ENCODE measurements at places on chromosomes 6 and 20.

GRCh38 chr6:131172222-131172621, 37.0 kb downstream of the AKAP7 start:
- no peak for DNase-seq

- no peak for DNase-seq
Observed at GRCh38 chr6:128389820-128390534, 130.4 kb downstream of the PTPRK start.

DNA sequence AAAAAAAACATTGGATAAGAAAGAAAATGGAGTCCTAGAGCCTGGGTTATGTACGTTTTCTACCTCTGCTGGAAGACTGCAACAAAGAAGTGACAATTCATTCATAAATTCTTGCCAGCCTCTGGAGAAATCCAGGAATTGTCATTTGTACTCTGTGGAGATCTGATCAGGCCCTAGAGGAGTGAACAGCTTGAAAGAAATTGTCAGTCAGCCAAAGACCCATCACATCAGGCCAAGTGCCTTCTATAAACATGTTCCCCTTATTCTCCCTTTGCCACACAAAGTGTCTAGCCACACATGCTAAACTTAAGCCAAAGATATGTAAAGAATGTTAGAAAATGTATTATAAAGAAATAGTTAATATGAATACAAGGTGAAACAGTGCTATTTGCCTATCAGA, 152.4 kb downstream of the ADAT2 start:
- DNase-seq: no peak

DNA sequence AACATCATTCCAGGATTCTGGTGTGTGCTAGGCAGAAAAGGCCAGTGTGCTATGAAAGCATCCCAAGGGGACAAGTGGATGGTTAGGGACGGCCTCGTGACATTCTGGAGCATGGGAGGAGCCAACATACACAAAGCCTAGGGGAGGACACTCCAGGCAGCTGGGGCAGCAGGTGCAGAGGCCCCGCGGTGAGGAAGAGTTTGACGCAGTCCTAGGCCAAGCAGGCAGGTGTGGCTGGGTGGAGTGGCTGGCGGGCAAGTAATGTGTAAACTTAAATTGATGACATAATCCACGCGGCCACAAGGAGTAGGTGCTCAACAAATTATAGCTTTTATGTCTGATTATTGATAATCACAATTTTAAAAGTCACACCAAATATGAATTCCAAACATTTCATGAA, 93.6 kb downstream of the TMEM242 start:
- DNase-seq: peak; percentile 23

- DNase-seq: no peak
Observed at GRCh38 chr20:8661229-8661952, 407.5 kb upstream of the PLCB4 start.

GRCh38 chr6:151352410-151353396, 38.7 kb downstream of the ZBTB2 start:
- DNase-seq: no peak

- no peak for DNase-seq
Observed at GRCh38 chr6:106608080-106608668, 21.1 kb downstream of the RTN4IP1 start.

- no peak for DNase-seq
Observed at GRCh38 chr20:10565922-10566897, 107.6 kb downstream of the JAG1 start.

DNA sequence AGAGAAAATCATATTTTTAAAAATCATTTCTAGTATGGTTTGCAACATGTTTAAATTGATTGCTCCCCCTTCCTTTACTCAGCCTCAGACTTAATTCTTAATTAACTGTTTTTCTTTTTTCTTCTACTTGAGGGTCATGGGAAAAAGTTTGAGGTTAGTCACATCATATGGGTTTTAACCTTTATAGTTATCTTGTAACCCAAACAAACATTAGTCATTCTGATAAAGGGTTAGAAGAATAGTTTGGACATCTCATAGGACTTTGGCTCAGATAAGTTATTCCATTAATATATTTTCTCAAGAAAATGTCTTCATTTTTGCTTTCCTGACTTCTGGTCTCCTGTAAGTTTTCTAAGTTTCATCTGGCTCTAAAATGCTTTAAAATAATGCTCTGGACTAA, 34.5 kb upstream of the TSPYL1 start:
- DNase-seq: no peak

Measured in upper lobe of right lung (tissue), 1 donor.